ENCODE measurements at places on chromosomes 11 and 22.

DNA sequence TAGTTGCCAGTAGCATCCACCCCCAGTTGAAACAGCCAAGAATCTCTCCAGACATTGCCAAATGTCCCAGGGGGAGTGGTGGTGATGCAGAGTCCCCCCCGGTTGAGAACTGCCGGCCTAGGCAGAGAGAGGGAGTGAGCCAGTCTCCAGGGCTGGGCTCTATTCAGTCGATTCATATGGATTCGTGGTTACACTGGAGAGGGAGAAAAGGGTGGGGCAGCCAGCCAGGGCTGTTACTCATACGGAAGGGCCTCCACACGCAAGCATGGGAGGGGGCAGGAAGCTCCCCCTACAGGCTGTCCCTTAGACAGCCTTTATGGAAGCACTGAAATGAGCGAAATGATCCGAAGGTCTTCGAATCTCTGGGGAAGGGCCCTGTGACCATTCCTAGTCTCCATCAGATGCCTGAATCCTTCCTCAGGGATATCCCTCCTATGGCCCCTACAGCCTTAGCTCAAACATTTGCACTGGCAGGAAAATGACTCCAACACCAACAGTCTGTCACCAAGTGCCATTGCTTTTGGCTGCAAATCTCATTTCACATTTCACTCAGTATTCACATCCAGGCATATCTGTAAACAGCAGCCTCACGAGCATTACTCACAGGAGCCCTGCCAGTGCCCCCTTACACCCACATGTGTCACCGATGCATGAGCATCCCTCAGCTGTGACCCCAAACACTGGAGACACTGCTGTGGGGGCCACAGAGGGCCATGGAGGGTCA is 18.4 kb upstream of the TLCD5 start:
- DNase-seq: no peak

GRCh38 chr11:59545179-59546020 is 34.1 kb downstream of the OR4D9 start:
- DNase-seq: no peak

DNA sequence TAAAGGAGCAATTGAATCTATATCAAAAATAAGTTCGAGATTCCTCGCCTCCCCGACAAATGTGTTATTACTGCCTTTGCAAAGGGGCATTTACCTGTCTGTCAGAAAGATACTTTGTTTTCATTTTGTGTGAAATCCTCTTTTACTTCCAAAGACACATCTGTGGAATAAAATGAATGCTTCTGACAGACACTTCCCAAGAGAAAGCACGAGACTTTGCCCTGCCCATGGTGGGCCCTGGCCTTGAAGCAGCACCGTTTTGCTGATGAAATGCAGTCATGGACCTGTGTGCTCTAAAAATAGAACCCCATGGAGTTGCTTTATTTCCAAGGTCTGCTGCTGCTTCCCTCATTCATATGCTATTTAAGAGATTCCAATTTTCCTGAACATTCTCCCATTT is 85.9 kb upstream of the USP47 start:
- DNase-seq: no peak

- DNase-seq: no peak
These were observed 117.8 kb downstream of the WNT11 start for GRCh38 chr11:76088511-76088910.
